ENCODE measurements at places on chromosomes 1 and 21.

- no peak for DNase-seq
These were observed 4.0 kb downstream of the ZBTB7B start for GRCh38 chr1:155006601-155007101.

- DNase-seq: no peak
These were observed 120.4 kb downstream of the TOMM20 start for GRCh38 chr1:235008239-235008638.

- no peak for DNase-seq
These were observed 131.3 kb downstream of the SLC30A10 start for GRCh38 chr1:219797009-219797408.

- no peak for DNase-seq
These were observed 52.4 kb downstream of the CASZ1 start for GRCh38 chr1:10744029-10744428.

DNA sequence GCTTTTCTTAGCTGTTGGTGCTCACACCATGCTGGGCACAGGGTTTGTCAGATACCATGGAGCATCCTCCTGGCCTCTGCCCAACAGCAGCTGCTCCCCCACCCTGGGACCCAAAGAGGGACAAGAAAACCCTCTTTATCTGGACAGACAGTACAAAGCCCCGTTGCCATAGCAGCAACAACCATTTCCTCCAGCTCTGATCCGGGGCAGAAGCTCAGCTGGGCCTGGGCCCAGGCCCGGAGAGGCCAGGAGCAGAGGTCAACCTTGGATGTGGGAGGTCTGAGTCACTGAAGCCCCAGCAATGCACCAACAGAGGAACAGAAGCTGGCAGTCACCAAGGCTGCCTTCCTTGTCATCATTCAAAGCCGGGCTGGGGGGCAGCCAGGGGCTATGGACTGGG, 228.4 kb upstream of the POU3F1 start:
- DNase-seq: no peak

DNA sequence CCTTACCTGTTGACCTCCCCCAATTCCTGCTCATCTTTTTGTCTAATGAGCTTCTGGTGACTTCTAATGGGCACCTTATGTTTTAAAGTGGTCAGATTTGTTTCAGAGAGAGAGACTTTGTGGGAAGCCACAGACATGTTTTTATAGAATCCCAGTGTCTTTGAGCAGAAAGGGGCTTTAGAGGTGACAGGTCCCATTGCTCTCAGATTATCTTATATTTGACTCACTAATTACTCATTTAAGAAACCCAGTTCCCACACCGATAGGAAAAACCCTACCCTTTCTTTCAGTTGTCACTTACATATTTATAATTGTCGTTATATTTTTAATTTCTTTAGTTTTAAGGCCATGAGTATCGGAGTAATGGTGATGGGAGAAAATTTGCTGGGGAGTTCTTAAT, 215.5 kb downstream of the CAMTA1 start:
- no peak for DNase-seq

GRCh38 chr1:150256554-150257341, 826 bp upstream of the CA14 start:
- no peak for DNase-seq

DNA sequence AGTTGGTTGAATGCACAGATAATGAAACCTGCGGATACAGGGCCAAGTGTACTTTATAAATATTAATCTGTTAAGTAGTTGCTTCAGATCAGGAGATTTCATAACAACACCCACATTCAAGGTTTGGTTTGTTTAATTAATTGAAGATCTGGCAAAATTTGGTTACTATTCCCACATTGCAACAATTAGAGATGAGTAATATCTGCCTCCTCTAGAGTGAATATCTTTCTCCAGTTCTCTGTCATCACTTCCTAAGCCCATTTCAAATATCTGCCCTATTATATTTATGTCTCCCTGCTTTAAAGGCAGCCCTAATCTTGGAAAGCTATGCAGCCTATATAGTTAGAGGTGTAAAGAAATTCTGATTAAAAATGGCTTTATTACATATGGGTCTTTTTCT, 61.4 kb downstream of the PPP2R5A start:
- no peak for DNase-seq

GRCh38 chr1:1358433-1359271, at the start of gene MXRA8:
MXRA8 (minus strand) TSS chr1:1358555; CDS start chr1:1358504, 51 bp downstream.
- no peak for DNase-seq

DNA sequence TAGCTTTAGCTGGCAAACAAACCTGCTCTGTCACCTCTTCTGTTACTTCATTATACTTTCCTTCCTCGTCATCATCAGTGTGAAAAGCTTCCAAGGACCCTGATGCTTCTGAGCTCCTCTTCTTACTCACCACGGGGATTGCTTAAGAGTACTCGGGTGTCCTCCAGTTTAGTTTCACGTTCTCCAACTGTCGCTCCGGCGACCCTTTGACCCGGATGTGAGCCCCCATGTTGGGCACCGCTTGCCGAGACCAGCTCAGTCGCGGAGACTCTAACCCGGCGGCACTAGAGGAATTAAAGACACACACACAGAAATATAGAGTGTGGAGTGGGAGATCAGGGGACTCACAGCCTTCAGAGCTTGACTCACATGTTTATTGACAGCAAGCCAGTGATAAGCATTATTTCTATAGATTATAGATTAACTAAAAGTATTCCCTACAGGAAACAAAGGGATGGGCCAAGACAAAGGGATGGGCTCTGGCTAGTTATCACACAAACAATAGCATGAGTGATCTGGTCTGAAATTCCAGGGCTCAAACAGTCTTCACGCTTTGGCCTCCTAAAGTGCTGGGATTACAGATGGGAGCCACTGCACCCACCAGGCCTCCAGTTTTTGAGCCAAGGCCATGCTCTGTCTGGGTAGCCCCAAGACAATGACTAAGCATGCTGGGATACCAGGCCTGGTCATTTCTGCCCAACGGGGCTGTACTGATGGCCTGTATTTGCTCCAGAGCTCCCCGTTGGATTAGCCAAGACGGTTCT, 30.1 kb upstream of the ENO1 start:
- DNase-seq: no peak

Measured in stimulated activated CD8-positive, alpha-beta memory T cell treated with anti-CD3 and anti-CD28 coated beads, Interleukin-12 subunit alpha, Interleukin-12 subunit beta, amount 100 ng/mL, for 4 hours (primary cell).